Brain (organoid and tissue), 16 donors: ENCODE measurements at places on chromosomes 7 and 10.

GRCh38 chr7:155228894-155229293 is 68.8 kb upstream of the INSIG1 start:
- no peak for DNase-seq

- no peak for DNase-seq
Observed at GRCh38 chr7:4722960-4723630, 41.0 kb downstream of the FOXK1 start.

DNA sequence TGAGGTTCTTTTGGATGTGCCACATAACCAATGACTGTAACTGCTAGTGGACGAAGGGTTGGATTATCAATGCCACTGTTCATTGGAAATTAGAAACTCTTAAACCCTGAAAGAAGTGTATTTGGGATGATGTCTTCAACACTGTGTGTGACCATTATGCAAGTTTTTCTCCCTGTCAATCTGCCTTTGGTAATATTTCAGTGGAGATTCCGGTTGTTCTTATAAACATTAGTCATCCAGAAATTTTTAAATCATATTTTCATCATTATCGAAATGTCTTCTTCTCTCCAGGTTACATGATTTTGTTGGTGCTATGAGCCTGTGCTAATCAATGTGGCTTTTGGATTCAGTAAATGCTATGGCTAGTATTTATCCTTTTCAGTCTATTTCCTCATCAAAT is 61.7 kb upstream of the KLF6 start:
- no peak for DNase-seq

DNA sequence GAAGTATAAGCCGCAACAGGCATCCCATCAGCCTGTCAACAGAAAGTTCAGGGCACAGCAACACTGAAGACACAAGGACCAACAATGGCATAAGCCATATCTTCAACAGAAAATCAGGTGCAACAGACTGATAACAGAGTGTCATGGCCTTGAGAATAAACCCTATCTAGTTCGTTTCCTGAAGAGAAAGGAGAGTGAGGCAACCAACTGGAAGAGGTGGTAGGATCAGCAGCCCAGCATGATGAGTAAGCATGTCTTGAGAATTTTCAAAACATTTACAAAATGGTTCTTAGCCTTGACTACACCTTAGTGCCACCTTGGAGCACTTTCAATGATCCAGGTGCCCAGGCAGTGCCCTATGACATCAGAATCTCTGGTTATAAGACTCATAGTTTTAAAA is 290.2 kb upstream of the SEMA3C start:
- DNase-seq, result no peak

- no peak for DNase-seq
Observed at GRCh38 chr10:132551093-132551807, 13.7 kb downstream of the INPP5A start.

- DNase-seq, result no peak
Observed at GRCh38 chr7:46671108-46671769, 750.2 kb upstream of the IGFBP3 start.

GRCh38 chr7:100485471-100485876 is 1.7 kb downstream of the NYAP1 start:
- no peak for DNase-seq

GRCh38 chr7:112882991-112883390 is 92.8 kb upstream of the TMEM168 start:
- no peak for DNase-seq

DNA sequence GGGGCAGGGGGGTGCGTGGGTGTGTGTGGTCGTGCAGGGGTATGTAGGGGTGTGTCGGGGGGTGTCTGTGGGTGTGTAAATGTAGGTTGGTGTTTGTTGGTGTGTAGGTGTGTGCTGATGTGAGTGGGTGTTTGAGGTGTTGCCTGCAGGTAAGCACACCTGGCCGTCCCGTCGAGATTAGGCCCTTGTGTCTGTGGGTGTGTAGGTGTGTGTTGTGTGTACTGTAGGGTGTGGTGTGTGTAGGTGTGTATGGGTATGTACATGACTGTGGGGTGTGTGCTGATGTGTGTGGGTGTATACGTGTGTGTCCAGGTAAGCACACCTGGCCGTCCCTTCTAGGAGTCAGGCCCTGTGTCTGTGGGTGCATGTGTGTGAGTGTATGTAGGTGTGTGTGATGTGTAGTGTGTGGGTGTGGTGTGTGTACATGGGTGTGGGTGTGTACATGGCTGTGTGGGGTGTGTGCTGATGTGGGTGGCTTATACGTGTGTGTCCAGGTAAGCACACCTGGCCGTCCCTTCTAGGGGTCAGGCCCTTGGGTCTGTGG is 15.8 kb downstream of the FAM20C start:
- DNase-seq, result no peak

- peak; percentile 92 for DNase-seq
Observed at GRCh38 chr7:30331338-30331737, 46.9 kb downstream of the ZNRF2 start.

GRCh38 chr7:11648980-11649379 is 183.0 kb downstream of the THSD7A start:
- no peak for DNase-seq

- DNase-seq, result no peak
Observed at GRCh38 chr7:1030444-1031070, 13.8 kb upstream of the GPR146 start.

DNA sequence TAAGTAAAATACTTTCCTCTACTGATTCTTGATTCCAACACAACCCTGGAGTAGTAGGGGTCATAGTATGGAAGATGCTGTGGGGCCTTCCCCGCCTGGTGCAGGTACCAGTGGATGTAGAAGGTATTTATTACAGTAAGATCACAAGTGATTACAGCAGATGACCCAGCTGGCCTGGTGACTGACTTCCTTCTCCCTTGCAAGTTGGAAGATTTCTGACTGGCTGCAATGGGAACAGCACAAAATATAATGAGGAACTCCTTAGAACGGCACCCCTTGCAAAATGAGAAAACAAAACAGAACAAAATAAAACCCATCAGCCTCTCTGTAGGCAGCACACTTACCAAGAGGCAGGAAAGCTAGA is 61.7 kb upstream of the TARP start:
- DNase-seq, result no peak

- peak; percentile 58 for DNase-seq
Observed at GRCh38 chr10:124539935-124540641, 78.5 kb downstream of the LHPP start.

- no peak for DNase-seq
Observed at GRCh38 chr10:46018453-46019176, 11.8 kb downstream of the NCOA4 start.

GRCh38 chr7:155741082-155741481 is 71.2 kb downstream of the SHH start:
- DNase-seq, result no peak

- DNase-seq, result no peak
Observed at GRCh38 chr10:43667761-43668386, 19.2 kb upstream of the ZNF32 start.

GRCh38 chr7:28885771-28886170 is 72.4 kb downstream of the TRIL start:
- DNase-seq, result no peak

GRCh38 chr7:37526623-37527022 is 78.0 kb upstream of the ELMO1 start:
- no peak for DNase-seq

- DNase-seq, result no peak
Observed at GRCh38 chr7:116598278-116598677, 73.4 kb downstream of the CAV1 start.

- DNase-seq, result no peak
Observed at GRCh38 chr10:74683067-74683466, 143.3 kb upstream of the KAT6B start.

GRCh38 chr10:106765241-106765754 is 399.2 kb downstream of the SORCS1 start:
- no peak for DNase-seq

- DNase-seq, result no peak
Observed at GRCh38 chr7:112874909-112875308, 84.7 kb upstream of the TMEM168 start.

- no peak for DNase-seq
Observed at GRCh38 chr7:40945788-40946187, 757.1 kb downstream of the INHBA start.

- no peak for DNase-seq
Observed at GRCh38 chr7:99111591-99111990, 32.3 kb downstream of the SMURF1 start.

DNA sequence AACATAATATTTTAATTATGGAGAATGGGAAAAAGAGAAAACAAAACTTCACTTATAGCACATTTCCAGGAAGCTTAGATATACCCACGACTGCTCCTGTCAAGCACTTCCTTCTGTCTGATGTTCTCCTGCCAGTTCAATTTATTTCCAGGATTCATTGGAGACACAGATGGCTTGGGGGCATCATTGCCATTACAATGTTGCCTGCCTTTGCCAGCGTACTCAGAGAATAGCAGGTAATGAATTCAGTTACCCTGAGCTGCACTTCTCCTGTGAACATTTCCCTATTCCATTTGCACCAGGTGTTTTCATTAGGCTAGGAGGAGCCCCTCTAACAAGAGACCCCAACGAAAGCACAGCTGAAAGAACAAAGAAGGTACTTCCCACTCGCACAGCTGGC is 33.7 kb downstream of the INSIG1 start:
- DNase-seq, result peak; percentile 7

DNA sequence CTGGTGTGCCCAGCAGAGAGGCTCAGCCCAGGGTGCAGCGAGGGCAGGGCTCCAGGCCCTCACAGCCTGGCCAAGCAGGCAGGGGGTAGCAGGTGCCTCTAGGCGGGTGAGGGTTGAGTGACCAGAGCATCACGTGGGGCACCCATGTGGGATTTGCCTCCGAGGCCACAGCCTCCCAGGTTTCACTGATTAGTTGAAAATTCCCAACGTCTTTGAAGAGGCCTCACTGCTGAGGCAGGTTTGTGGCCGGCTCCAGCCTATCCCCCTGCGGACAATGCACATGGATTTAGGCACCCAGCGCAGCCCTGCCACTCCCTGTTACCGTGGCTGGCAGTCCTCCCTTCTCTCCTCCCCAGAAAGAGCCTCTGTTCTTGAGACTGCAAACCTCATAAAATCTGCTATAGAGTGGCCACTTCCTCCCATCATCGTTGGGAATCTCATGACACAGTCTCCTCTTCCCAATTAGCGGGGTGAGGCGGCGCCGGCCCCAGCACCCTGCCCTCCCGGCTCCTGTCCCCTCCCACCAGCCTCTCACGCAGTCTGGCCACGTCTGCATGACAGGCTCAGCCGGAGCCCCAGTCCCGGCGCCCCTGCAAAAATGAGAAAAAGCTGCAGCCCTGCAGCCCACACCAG is 10.8 kb downstream of the MYL10 start:
- no peak for DNase-seq

DNA sequence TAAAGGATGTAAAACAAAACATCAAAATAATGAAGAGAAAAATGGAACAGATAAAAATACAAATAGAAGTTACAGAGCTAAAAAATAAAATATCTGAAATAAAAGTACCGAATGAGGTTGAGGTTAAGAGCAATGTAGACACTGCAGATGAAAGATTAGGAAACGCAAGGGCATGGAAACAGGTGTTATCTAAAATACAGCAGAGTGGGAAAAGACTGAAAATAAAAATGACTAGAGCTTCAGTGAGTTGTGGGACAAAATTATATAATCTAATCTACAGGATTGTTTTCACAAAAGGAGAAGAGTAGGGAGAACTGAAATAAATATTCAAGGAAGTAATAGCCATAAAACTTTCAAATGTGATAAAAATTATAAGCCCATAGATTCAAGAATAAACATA is 123.8 kb downstream of the PTEN start:
- no peak for DNase-seq

DNA sequence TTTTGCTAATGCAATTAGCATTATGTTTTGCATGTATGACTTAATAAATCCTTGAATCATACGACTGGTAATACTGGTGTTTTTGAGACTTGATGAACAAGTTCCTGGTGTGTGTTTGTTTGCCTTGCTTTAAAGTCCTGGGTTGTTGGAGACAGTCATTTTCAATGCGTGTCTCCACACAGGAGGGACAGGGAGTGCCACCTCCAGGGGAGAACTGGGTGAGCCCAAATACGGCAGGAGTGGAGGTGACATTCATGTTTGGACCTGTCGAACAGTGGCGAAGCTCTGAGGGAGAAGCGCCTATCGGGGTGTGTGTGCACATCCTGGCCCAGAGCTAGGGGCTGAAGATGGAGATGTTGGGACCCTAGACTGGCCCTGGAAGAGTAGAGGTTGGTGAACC is 43.8 kb downstream of the DAGLB start:
- DNase-seq, result no peak

DNA sequence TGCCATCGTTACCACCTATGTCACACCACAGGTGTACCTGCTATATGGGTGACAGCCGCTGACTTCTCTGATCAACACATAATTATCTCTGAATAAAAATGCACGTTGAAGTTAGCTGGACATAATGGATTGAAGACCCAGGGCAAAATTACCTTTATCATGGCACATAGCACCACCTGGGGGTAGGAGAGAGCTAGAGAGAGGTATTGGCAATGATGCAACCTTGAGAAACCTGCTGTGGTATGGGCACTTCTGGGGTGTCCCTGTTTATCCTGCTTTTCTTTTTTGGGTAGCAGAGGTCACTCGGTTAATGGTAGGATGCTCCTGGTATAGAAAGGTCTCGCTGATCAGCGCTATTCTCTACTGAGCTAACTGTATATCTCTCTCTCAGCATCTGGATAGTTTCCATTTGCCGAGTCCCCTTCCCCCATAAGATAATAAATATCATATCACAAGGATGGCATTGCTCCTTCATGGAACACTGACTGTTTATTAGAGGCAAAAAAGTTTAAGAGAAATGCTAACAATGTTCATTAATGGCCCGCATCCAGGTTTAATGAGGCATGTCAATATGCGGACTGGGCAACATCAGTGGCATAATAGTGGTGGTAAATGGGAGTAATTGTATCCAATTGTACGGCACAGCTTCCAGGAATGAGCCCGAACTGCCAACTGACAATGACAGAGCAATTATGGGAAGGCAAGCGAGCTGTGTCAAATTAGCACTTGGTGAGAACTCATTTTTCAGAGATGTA is 323.1 kb downstream of the TFEC start:
- peak; percentile 57 for DNase-seq

- DNase-seq, result peak; percentile 63
Observed at GRCh38 chr10:131310142-131310541, 1.4 kb downstream of the TCERG1L start.

DNA sequence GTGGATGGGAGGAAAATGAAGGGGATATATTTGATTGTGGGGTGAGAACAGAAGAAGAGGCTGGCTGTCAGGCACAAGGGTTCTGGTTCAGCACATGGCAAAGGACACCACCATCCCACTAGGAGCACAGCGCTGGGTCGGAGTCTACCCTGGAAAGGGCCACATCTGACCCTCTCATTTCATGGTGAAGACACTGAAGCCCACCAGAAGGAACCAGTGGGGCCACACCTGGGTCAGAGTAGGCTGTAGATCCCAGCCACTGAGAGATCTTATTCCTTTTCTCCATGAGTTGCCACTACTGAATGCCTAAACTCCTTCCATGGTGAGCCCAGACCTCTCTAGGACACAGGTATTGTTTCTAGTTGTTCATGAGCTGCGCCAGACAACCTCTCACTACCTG is 25.8 kb downstream of the SFTPD start:
- DNase-seq, result no peak
